Stimulated activated CD8-positive, alpha-beta memory T cell treated with anti-CD3 and anti-CD28 coated beads, Interleukin-4, amount 100 ng/mL, for 1 hour (primary cell): ENCODE measurements at places on chromosomes 3 and 15.

DNA sequence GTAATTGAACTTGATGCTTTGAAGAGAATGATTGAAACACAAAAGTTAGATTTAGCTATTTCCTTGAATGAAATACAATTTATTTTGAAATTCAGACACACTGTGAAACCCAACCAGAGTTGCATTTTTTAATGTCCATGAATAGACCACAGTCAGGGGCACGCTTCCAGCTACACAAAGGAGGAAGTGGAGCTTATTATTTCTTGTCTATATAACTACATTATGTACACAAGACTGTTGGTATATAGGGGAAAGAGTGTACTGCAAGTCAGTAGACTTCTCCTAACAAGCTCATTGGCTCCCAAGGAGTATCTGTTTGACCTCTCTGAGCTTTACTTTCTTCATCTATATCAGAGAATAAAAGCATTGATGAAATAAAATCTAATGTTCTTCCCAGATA is 326.2 kb downstream of the RYR3 start:
- no peak for DNase-seq

DNA sequence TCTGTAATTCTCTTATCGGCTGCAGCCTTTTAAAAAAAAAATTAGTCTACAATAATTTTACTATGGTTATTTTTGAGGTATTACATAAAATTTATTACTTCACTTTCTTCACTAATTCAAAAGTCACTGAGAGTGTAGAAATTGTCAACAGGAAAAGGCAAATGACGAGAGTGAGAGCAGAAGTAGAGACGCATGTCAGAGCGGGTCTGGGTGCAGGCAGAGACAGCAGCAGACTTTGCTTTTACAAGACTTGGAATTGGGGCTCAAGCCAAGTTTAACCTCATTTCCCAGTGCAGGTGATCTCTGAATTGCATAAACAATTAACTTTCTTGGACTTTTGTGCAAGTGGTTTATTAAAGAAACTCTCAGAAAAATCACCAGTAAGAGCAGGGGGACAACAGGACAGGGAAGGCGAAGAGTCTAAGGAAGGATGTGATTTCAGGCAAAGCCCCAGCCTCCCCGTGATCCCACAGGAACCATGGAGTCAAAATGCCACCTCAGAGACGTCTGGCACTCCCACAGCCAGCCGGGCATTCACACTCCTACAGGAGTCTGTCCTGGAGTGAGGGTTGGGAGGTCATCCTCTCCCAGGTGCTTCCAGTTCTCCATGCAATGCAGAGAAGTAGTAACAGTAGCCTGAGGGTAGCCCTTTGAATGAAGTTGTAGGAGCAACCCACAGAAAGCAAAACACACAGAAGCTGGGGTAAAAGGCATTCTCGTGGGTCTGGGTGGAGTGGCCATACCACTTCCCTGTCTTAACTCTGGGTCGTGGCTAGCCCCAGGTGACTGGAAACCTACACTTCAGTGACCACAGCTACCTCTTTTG is 274.0 kb upstream of the TGFBR2 start:
- no peak for DNase-seq

- DNase-seq = no peak
These were observed 67.0 kb upstream of the SEC61A1 start for GRCh38 chr3:127985216-127985615.

GRCh38 chr15:78320183-78320582 is 20.0 kb upstream of the CRABP1 start:
- DNase-seq = no peak

GRCh38 chr3:47520756-47521155 is 7.2 kb upstream of the ELP6 start:
- DNase-seq = no peak

GRCh38 chr15:31254431-31255175 is 72.0 kb upstream of the KLF13 start:
- no peak for DNase-seq

DNA sequence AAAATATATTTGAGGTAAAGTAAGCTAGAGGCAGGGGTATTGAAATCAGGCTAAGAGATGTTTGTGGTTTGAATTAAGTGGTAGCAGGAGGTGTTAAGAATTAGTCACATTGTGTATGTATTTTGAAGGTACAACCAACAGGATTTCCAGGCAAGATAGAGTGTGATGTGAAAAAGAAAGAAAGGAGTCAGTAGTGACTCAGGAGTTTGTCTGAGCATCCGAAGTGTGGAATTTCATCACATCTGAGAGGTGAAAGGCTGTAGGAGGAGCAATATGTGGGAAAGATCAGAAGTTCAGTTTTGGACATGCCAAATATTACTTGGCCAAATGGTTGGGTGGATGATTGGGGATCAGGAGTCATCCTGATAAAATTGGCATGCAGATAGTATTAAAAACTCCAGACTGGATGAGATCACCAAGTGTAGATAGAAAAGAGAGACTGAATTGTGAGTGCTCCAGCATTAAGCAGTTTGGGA is 32.1 kb upstream of the EBLN2 start:
- DNase-seq = no peak

- DNase-seq = no peak
These were observed 96.7 kb downstream of the ADCY5 start for GRCh38 chr3:123352134-123352554.

GRCh38 chr3:154602241-154602640 is 172.3 kb upstream of the GPR149 start:
- DNase-seq = no peak

DNA sequence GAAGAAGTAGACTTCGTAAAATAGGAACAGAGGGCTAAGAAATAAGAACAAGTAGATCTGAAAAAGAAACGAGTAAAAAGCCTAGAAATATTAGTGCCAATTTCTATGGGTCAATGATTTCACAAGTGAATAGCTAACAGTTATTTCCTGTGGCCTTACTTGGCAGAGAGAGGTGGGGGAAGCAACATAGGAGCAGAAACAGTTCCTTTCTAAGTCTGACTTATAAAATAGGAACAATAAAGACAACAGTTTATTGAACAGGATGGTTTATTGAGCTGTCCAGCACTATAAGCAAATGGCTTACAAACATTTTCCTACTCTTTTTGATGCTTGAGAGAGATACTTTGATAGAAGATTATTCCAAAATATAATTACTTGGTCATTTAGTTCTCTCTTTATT is 37.9 kb downstream of the AGTR1 start:
- DNase-seq = no peak
